Activated naive CD4-positive, alpha-beta T cell treated with anti-CD3 and anti-CD28 coated beads, Interleukin-2, amount 10 ng/mL, durations not matched to agents 5 hours and 36 hours (primary cell): ENCODE measurements at places on chromosomes 1 and 21. TPM values are rescaled to one million over a fixed set of nuclear protein-coding genes. Genes with fewer than 3 reads are reported as not detected.

Gene KISS1
- total RNA-seq, result not detected

Gene OPRD1
- total RNA-seq, result not detected

Gene DNAI4
- 2.2 TPM for total RNA-seq

Gene CACNA1S
- total RNA-seq, result not detected
